ENCODE measurements at places on chromosomes 5 and 9.

DNA sequence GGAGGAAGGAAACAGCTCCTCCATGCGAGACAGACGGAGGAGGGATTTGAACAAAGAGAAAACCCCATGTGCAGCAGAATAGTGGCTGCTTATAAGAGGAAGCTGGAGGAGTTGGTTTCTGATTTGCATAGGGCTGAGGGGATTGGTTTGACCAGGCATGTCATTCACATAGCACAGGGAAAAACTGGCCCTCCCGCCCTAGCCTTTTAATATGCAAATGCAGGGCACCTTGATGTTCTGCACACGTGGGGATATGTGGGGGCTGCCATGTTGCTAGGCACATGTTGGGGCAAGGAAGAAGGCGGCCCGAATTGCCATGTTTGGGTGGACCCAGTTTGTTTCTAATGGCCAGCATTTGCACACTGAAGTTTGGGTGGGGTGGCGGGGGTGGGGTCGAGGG lies 42.2 kb downstream of the OSMR start:
- DNase-seq = no peak

DNA sequence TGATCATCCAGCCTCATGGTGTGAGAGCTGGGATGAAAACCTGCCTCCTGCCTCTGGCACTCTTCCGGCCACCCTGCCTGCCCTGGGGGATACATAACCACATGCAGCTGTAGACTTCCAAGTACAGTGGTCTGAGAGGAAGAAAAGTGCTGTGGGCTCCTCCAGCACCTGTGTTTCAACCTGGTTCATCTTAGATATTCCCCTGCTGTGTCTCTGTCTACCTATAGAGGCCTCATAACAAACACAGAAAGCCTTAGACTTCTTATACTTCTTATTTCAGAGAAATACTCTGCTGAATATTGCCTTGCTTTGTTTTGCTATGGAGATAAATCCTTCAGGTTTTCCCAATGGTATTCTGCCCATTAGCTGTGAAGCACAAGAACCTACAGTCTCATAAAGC lies 19.6 kb upstream of the TNFAIP8 start:
- no peak for DNase-seq

DNA sequence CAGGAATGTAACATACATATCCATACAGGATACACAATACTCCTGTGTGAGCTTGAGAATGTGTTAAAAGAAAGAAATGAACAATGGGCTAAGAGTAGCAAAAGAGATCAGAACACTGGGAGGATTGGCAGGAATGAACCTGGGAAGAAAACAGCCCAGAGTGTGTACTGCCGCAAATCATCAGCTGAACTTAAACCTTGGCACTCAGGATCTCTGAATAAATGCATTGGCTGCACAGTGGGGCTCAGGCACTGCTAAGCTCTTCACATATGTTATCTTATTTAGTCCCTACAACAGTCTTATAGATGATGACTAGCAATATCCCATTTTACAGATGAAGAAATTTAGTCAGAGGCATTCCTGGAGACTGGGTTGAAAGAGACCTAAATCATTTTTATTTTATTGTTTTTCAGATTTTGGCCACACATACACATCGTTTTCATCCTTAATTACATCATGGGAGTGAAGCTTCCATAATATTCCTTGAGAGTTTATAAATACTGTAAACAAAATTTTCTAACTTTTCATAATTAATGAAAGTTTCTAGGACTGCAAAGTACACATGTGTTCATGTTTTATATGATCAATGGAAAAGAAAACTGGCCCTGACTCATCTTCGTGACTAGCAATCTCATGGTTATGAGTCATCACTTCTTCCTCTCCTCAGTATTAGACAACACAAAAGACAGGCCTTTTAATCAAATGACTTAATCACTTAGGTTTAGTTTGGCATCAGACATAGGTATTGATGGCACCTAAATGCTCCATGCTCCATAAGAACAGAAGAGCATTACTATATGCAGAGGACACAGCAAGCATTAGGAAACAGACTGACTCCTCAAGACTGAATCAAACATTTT lies 59.2 kb downstream of the CDH18 start:
- no peak for DNase-seq

DNA sequence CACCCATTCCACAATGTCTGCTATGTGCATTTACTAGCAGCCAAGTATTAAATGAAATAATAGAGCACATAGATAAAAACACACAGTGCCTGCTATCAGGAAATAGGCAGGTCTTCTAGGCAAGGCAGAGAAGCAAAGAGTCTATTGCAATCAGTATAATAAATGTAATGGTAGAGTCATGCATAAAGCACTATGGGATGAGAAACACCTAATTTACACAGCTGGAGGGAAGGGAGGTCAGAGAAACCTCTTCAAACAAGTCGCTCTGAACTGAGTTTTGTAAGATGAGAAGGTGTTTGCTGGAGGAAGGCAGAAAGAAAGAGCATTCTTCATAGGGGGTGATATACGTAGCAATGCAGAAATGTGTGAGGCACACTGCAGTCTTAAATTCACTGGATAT lies 341.0 kb upstream of the DMAC1 start:
- DNase-seq = no peak

DNA sequence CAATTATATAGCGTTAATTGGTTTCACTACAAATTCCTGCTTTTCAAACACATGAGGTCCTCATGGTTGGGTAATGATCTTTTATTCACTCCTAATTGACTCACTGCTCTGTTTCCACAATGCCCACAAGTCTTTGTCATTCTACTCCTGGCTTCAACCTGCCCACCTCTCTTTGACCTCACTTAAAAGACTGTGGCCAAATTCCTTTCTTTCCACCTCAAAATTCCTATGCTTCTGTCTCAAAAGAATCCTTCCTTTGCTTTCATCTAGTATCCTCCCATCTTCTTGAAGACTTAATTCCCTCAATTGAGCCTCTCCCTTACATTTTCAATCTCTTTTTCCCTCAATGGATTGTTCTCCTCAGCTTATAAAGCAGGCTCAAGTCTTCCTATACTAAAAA lies 4.9 kb downstream of the APBA1 start:
- DNase-seq = no peak

DNA sequence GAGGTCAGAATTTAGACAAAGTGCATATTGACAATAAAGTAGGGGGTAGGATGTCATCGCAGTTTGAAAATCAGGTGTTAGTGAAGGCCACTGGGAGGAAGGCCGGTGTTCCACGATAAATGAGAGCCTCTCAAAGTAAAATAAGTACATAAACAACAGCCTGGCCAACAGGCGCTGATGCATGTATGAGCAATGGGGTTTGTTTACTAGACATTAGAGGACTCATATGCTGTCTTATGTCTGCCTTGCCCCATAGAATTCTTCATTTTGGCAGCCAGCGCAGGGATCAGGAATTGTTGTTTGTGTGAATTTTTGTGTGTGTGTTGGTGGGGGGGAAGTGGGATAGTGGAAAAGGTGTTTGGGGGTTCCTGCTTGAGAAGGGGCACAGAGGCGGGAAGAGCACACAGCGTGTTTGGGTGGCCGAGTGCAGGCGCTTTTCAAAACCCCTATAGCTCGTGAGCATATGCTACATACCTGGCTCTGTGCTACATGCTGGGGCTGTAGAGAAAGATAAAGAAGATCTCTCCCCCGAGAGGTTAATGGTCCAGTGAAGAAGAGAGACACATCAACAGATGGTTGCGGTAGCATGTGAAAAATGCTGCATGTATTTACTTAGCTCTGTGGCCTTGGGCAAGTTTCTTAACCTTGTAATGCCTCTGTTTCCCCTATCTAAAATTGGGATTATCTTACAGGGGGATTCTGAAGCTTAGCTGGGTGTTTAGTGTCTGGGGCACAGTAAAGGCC lies 11.5 kb downstream of the SNX30 start:
- no peak for DNase-seq

DNA sequence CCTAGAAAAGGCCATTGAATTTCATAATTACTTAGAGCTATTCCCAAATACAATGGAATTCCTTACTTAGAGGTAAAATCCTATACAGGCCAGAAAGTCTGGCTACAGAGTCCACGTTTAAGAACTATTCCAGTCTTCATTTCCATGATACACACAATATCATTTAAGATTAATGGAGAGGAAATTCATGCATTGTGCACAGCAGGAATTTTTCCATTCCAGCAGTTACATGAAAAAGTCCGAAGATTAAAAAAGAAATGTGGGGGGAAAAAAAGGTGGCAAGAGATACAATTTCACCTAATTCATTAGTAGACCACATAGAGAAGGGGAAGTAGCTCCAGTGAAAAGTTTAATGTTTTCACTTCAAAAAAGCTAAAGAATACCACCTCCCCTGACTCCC lies 63.1 kb downstream of the CHD1 start:
- no peak for DNase-seq

DNA sequence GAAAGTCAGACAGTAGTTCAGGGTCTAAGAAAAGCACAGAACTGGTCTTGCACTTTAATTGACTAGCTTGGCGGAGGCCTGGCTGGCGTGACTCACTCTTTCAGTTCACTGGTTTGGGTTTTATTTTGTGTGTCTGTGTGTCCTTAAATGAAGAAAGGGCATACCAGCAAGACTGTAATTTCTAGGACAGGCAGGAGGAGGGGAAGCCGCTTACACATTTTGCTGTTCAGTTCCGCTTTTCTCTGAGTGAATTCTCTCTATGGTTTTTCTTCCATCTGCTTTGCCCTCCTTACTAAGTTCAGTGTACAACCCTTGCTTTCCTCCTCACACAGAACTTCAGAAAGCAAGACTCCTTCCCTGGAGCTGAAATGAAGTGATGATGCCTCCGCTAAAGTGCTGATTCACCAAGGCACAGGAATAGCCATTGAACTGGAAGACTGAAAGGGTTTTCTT lies 150.8 kb downstream of the MEF2C start:
- DNase-seq = no peak

GRCh38 chr9:1415146-1415545 lies 365.0 kb downstream of the DMRT2 start:
- no peak for DNase-seq

GRCh38 chr9:99411479-99412115 lies 189.5 kb downstream of the SEC61B start:
- no peak for DNase-seq

DNA sequence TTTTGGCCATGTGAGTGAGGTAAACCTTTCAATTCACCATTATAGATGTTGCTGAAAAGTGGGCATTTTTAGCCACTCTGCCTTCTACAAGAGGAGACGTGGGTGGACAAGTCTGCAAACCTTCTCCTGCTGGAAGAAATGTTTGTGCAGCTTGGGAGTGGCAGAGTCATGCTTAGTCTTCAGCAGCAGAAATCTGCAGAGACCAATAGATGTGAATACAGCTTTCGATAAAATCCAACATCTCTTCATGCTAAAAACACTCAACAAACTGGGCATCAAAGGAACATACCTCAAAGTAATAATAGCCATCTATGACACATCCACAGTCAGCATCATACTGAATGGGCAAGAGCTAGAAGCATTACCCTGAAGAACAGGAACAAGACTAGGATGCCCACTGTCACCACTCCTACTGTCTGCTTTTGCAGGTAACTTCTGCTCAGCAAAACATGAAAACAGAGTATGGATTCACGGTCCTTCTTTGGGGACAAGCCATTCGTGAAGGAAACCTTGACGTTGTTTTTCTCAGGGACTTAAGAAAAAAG lies 91.3 kb downstream of the RALGPS1 start:
- no peak for DNase-seq

DNA sequence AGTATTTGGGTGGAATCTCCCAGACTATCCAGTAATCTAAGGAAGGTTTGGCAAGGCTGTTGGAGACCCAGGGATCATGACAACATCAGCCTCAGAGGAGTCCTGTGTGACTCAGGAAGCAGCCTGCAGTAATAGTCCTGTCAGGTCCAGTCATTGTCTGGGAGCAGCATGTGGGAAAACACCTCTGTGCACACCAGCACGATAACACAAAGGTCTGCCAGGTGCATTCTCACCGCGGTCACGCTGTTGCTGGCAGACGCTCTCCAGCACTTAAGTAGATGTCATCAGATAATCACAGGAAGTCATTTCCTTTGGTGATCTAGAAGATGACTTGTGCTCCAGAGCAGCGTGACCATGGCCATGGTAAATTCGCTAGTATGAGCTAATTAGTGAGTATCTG lies 99.2 kb upstream of the IQGAP2 start:
- no peak for DNase-seq

DNA sequence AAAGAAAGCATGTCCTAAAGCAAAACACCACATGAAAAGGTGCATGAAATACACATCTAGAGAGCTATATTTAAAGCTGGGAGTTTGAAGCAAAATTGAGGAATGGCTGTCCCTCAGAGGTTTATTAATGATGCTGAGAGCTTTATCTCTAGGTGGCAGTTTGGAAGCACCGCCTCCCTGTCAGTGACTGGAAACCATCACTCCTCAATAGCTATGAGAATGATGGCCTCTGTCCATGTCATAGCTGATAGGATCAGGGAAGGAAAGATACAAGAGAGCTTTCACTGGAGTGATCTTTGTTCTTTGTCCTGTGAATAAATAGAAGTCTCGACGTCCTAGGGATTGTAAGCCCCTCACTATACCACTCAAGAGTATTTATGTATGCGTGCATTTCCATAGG lies 110.5 kb downstream of the NUDT12 start:
- DNase-seq = no peak

GRCh38 chr9:95533996-95534680 lies 17.4 kb upstream of the PTCH1 start:
- DNase-seq = no peak
